ENCODE measurements at places on chromosomes 1 and 21.

DNA sequence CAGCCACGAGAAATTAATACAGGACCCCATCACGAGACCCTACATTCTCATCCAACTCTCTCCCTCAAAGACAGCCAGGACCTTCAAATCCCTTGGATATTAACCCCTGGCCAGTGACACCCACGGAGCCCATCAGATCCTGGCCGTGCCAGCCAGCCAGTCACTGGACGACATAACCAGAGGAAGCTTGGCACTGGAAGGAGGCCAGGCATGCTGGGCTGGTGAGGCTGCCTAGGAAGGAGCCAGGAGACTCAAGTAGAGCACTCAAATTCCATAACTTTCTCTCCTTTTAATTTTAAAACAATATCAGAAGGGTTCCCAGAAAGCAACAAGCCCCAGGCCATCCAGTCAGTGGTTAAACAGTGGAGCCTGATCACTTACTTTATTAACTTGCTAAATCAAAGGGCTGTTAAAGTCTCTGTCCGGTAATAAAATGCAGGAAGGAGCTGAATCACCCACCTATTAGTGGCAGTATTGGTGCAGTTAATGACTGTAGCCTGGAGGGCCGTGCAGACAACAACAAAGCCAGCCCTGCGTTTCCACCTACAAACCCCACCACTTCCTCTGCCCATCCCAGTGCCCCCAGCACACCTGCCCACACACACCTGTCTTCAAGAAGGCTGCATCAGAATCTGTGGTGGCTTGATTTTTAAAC, 78.0 kb downstream of the HIVEP3 start:
- DNase-seq, result peak; percentile 70

DNA sequence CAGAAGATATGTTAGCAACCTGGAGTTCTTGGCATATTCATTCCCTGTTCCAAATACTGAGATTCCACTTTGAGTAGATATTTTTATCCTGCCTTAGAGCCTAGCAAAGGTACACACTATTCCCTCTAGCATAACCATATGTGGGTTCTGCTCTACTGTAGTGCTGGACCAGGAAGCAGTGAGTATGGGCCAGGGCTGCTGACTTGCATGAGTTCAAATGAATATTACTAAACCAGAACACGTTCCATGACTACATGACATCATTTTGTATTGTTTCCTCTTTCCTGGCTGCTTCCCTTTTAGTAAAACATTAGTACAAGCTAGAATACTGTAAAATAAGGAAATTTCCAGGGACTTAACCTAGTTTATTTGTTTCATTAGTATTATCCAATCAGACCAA, 41.1 kb downstream of the TNFSF18 start:
- no peak for DNase-seq

GRCh38 chr1:189275796-189276195, 1201.9 kb downstream of the BRINP3 start:
- DNase-seq, result no peak

DNA sequence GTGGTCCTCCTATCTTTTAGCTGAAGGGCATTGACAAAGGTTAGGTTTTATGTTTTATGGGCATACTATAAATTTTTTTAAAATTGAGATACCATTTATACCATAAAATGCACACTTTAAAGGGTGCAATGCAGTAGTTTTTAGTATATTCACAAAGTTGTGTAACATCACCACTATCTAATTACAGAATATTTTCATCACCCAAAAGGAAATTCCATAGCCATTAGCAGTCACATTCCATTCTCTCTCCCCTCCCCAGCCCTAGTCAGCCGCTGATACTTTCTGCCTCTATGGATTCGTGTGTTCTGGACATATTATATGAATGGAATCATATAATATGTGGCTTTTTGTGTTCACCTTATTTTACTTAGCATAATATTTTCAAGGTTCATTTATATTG, 135.8 kb upstream of the B3GALT2 start:
- DNase-seq, result peak; percentile 64

DNA sequence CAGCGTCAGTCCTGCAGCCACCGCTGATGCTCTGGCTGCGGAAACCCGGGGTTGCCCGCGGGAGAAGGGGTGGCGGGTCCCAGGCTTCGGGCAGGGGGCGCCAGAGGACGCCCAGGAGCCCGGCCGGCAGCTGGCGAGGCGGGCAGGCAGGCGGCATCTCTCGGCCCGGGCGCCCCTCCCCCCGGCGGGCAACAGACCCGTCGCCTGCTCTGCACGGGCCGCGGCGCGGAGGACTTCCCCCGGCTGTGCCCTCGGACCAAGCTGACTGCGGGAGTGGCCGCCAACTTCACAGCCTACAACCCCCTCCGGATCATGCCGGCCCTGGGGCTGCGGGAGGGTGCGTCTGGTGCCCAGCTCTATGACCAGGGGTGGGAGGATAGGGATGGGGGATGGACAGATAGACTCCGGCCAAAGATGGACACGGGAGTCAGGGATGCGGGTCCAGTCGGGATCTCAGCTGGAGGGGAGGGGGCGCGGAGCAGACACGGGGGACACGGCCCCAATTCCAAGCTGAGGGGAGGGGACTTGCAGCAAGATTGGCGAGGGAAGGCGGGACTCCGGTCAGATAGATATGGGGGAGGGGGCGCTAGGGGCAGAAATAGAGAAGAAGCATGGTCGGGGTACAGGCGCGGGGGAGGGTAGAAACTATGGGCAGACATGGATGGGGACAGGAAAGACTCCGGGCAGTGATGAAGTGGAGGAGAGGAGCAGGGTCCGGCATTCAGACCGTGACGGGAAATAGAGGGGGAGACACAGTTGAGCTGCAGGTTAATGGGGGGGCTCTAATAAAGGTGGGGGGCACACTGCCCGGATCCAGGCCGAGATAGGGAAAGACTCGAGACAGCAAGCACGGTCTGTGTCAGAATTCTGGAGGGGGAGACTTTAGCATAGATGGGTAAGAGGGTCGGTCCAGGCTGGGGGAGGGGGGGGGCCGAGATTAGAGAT, 1.1 kb downstream of the ADGRB2 start:
- DNase-seq, result peak; percentile 43

DNA sequence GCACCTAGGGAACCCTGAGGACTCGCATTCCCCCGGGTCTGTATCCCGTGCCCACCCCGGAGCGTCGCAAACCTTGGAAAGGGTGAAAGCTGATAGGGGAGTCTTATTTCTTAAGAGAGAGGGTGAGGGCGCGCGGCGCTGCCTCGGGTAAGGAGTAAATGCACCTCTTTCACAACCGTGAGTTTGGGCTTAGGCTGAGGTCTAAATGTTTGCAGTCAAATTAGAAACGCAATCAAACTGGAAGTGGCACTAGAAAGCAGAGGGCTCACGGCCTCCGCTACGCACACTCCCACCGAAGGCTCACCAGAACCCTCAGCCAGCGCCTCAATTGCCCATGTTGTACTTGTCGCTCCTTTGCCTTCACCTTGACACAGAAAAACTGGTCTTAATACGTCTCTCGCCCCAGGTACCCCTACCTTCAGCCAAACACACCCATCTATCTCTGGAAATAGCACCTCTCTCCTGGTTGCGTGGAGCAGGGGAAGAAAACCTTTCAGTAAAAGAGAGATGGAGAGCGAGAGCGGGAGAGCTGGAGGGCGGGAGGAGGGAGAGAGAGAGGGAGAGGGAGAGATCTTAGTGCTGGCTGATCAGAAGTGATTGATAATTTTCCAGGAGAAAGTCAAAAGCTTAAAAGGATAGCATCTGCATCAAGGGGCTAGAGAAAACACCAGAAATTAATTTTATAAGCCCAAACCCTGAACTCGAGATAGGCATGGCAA, 1.7 kb upstream of the HLX start:
- no peak for DNase-seq

DNA sequence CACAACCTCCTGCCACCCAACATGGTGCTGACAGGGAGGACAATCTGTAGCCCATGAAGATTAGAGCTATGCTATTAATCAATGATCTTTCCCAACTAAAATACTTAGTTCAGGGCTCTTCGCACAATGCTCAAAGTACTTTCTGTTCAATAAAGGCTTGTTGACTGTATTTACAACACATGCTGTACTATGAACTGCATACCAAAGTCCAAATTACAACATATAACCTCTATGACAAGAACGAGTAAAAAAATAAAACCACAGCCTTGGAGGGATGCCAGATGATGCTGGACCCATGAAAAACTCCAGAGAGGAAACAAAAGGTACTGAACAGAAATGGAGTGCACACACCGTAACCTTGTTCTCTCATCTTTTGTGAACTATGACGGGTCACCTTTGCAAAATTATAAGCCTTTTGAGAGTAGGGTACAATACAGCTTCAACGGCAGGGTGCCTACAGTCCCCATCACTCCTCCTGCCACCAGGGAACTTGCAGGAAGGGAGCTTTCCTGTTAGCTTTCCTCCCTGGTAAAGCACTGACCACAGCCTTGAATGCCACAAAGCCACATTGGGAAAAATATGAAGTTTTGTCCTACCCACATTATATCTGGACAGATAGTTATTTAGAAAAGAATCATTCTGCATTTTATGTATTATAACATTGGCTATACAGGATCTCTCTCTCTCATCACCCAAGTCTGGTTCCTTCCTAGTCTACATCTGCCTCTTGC, 175.6 kb downstream of the NRIP1 start:
- peak; percentile 69 for DNase-seq

GRCh38 chr1:162994921-162995320, 74.2 kb upstream of the RGS4 start:
- no peak for DNase-seq

GRCh38 chr1:81186261-81186660, 614.5 kb upstream of the ADGRL2 start:
- peak; percentile 85 for DNase-seq

GRCh38 chr1:44693900-44694299, 19.4 kb downstream of the ARMH1 start:
- DNase-seq, result no peak

GRCh38 chr1:41015281-41015896, 6.1 kb downstream of the SLFNL1 start:
- no peak for DNase-seq

DNA sequence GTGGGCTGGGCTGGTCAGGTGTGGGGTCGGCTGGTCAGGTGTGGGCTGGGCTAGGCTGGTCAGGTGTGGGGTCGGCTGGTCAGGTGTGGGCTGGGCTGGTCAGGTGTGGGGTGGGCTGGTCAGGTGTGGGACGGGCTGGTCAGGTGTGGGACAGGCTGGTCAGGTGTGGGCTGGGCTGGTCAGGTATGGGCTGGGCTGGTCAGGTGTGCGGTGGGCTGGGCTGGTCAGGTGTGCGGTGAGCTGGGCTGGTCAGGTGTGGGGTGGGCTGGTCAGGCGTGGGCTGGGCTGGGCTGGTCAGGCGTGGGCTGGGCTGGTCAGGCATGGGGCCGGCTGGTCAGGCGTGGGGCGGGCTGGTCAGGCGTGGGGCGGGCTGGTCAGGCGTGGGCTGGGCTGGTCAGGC, 6.3 kb upstream of the FNDC10 start:
- no peak for DNase-seq

- peak; percentile 48 for DNase-seq
Observed at GRCh38 chr21:31509194-31510017, 150.1 kb upstream of the SOD1 start.

DNA sequence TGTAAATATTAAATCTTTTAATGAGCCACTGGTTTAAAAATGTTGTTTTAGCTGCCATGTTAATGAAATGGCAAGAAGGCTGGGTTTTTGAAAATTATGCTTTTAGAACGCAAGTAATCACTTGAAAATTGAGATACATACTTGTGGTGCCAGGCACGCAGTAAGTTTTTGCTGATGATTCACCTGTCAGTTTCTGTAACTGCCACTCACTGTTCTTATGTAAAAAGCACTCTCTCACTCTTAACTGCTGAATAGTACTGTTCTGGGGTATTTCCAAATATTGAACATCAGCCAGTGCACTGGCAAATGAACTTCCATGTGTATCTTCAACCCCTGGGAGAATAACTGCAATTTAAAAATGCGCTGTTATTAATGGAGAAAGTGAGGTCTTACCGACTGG, 17.9 kb downstream of the LGALS8 start:
- DNase-seq, result no peak

- no peak for DNase-seq
Observed at GRCh38 chr1:118021668-118022067, 92.1 kb downstream of the WDR3 start.

GRCh38 chr1:207872621-207873020, 38.3 kb downstream of the CD34 start:
- no peak for DNase-seq

- no peak for DNase-seq
Observed at GRCh38 chr1:213296558-213296957, 245.5 kb downstream of the RPS6KC1 start.

DNA sequence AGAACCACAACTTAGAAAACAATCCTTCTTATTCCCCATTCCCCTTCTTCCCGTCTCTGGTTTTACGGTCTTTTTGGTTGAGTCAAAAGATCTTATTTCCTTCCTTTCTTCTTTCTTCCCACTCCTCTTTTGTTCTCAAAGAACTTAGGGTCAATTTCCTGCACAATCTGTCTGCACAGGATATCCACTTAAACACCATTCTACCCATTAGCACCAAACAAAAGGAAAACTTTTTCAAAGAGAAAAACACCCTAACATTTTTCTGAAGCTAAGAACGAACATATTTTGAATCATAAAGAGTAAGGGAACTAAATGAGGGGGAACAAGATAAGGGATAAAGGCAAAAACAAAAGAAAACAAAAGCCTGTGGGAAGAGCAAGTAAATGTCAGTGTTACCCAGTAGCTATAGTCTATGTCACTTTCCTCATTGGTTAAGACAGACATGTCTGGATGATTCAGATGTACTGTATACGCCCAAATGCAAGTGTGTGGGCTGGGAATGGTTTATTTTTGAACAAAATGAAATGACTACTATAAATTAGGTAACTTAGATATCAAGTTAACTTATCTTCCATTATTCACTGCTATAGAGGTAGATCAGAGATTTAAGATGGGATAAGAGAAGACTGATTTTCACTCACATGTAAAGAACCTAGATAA, 59.9 kb downstream of the TOR3A start:
- peak; percentile 78 for DNase-seq

GRCh38 chr21:44070391-44070790, 36.8 kb upstream of the PWP2 start:
- DNase-seq, result no peak

- no peak for DNase-seq
Observed at GRCh38 chr1:62425041-62425440, 11.8 kb upstream of the USP1 start.

- DNase-seq, result no peak
Observed at GRCh38 chr1:94887603-94888171, 39.2 kb downstream of the CNN3 start.

GRCh38 chr1:223708001-223708359, 4.4 kb upstream of the CAPN2 start:
- no peak for DNase-seq

All from mammary epithelial cell (primary cell).